ENCODE measurements at places on chromosomes 6 and 20.

GRCh38 chr6:41367700-41368099 is 32.3 kb downstream of the NCR2 start:
- DNase-seq, result peak; percentile 39

DNA sequence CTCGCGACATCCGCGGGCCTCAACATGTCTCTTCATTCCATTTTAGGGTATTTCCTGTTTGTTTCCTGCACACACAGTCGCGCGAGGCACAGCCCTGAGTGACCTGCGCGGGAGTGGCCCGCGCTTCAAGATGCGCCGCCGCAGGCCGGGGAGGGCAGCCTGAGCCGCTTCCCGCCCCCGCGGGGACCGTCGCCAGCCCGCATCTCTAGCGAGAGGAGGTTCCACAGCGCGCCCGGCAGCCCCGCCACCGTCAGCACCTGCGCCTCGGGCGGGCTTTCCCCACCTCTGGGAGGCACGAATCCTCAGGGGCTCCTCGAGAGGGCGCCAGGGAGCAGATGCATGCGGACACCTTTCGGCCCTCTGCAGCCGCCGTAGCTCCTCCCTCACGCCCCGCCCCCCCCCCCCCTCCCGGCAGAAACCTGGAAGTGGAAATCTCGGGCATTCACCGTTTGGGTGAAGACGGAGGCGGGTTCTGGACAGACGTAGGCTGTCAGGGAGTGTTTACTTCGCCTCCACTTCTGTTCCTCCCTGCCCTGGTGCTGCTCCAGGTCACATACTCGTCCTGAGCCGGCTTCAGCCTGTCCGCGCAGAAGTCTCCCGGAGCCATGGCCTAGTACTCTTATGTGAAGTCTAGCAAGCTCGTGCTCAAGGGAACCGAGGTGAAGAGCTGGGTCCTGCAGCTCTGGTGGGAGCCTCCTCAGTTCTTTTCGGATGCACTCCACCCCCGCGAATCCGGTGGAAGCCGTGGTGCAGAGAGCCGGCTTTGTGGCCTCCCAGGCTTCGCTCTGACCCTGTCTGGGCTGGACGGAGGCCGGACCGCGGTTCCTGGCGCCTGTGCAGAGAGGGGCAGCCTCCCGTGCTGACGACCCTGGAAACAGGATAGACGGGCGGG is 880.5 kb upstream of the DEFB115 start:
- DNase-seq, result no peak

GRCh38 chr6:16503970-16504415 is 257.3 kb downstream of the ATXN1 start:
- peak; percentile 87 for DNase-seq

GRCh38 chr20:44930517-44931168 is 20.8 kb downstream of the PABPC1L start:
- no peak for DNase-seq

DNA sequence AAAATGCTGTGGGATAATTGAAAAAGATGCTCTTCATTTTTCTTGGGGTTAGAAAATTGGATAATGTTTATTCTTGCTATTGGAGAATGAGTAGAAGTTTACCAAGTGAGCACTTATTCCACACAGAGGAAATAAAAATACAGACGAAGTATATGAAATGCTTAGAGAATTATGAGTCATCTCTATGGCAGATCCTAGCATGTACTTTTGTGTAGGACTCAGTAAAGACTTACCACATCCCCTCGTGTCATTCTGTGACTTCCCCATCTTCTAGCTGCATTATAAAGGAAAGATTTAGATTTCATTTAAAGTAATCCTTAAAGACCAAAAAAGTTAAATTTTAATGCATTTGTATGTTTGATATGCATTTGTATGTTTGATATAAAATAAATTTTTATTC is 685.6 kb downstream of the TBC1D32 start:
- no peak for DNase-seq

GRCh38 chr6:109702791-109703190 is 11.7 kb downstream of the FIG4 start:
- DNase-seq, result no peak

DNA sequence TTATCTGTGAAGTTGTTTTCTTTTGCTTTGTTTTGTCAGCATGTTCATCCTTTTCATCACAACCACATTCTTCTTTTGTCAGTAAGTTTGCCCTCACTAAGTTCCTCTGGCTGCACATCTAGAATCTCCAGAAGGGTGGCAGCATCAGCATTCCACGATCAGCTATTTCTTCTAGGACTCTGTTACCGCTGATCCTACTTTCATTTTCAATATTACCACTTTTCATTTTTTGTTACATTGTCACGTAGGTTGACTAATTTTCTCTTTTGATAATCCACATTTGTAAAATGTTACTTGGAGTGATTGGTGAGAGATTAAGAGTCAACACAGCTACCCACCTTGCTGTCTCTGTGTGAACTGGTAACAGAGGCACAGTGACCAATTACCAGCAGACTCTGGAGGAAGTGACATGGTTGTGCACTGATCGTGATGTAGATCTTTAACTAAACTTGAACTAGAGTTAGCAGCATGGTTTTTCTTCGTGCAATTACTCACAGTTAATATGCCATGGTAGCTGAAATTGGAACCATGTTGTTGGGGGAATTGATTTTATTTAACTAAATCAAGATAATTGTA is 307.9 kb upstream of the SLC35B3 start:
- peak; percentile 52 for DNase-seq

- no peak for DNase-seq
Measured at GRCh38 chr6:75329703-75330102, 45.1 kb upstream of the TMEM30A start.

GRCh38 chr20:13271098-13271497 is 50.0 kb downstream of the ISM1 start:
- no peak for DNase-seq

GRCh38 chr6:28841290-28841689 is 82.5 kb downstream of the TRIM27 start:
- peak; percentile 27 for DNase-seq

GRCh38 chr20:61937963-61938838 is 127.5 kb downstream of the TAF4 start:
- DNase-seq, result no peak

- DNase-seq, result no peak
Measured at GRCh38 chr6:109243863-109244825, 138.1 kb downstream of the CD164 start.

DNA sequence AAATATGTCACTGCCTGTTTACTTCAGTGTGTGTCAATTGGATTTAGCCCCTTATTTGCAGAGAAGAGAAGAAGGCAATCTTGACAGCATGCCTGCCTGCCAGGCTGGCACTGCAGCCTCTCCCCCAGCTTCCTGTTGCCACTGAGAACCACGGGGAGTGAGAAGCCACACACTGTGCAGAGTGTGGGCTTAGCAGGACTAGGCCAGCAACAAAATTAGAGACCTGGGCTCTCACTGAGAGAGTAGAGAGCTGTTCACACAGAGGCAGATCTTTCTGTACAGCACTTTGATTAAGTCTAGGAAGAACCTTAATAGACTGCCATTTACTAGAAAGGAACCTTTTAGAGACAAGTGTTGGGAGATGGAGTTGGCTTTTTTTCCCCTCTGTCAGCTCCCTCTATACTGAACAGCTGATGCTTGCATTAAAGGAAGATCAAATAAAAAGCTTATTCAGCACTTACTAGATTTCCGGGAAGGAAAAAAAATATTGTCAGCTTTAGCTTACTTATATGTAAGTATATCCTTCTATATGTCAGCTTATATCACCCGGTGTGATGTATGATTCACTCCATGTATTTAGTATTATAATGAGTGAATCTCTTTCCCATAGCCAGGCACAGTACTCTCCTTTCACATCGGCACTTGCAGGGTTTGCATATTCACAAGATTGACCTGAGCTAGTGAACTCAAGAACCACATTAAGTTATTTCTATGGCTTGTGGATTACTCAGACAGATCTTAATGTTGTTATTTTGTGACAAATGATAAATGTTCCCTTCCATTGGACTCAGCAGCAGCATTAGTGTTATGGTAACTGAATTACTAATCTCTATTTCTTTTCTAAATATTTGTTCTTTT is 851.0 kb upstream of the EPHA7 start:
- DNase-seq, result no peak

- DNase-seq, result no peak
Measured at GRCh38 chr20:3788685-3789155, 2.2 kb upstream of the CENPB start.

GRCh38 chr20:15921930-15922329 is 651.3 kb downstream of the KIF16B start:
- no peak for DNase-seq

GRCh38 chr6:6971369-6971768 is 136.4 kb upstream of the RREB1 start:
- DNase-seq, result no peak

Data from HL-60 (cell line).